Suppressor macrophage treated with lipopolysaccharide for 1 hour (primary cell): ENCODE measurements at places on chromosomes 3 and 15.

DNA sequence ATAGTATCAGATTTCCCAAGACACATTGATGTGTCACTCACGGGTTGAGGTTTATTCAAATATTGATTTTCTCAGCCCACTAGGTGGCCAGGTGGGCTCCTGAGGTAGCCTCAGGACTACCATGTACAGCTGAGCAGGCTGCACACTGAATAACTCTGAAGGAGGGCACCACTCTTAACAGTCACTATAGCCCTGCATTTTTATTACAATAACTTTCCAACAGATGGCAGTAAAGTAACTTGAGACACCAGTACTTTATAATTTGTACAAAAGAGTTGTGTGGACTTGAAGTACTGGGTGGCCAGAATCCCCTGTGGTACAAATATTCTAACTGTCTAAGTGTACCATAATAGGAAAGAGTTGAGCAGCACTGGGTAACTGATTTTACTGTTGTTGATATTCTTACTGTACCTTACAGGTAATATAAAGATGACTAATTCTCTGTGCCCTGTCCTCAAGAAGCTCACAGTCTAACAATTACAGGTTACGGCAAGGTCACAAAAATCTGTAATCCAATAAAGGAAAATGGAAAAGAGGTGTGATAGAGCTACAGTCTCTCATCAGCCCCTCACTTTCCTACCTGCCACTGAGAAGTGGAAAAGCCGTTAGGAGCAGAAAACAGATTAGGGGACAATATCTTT lies 76.0 kb downstream of the ETFA start:
- DNase-seq: peak; percentile 61

- DNase-seq: peak; percentile 83
Observed at GRCh38 chr3:152738656-152739055, 96.3 kb upstream of the P2RY1 start.

- DNase-seq: peak; percentile 17
Observed at GRCh38 chr3:108527817-108528216, 17.4 kb upstream of the MYH15 start.

DNA sequence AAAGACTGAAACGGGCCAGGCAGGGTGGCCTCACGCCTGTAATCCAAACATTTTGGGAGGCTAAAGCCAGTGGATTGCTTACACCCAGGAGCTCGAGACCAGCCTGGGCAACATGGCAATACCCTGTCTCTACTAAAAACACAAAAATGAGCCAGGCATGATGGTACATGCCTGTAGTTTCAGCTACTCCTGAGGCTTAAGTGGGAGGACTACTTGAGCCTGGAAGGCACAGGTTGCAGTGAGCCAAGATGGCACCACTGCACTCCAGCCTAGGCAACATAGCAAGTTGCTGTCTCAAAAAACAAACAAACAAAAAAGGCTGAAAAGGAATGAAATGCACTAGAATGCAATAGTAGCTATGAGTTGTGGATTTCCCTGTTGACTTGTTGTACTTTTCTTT lies 94.7 kb downstream of the STAG1 start:
- no peak for DNase-seq

DNA sequence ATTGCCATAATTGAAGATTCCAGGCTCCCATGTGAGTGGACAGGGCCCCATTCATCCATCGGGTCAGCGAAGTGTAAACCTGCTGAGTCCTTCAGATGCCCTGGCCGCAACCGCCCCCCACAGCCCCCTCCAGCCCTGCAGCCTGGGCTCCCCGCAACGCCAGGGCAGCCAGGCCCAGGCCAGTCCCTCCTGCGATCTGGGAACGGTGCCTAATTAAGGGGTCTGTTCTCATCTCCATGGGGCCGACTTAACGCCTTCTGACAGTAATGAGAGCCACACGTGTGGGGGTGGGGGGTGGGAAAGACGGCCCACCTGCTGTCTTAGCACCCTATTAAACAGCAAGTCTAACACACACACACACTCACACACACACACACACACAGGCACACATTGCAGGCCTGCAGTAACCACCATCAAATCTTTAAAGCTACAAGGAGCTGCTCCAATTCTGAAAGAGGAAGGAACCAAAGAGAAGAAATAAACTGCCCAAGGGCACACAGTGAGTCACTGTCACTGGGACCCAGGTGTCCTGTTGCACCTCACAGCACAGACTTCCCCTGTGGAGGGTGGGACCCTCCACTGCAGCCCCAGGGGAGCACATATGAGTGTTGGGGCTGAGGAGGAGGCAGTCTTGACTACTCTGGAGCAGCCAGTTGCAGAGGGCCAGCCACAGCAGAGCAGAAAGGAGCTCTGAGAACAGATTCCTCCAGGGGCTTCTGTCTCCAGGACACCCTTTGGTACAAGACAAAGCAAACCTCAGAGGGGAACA lies 31.8 kb upstream of the HES1 start:
- no peak for DNase-seq

DNA sequence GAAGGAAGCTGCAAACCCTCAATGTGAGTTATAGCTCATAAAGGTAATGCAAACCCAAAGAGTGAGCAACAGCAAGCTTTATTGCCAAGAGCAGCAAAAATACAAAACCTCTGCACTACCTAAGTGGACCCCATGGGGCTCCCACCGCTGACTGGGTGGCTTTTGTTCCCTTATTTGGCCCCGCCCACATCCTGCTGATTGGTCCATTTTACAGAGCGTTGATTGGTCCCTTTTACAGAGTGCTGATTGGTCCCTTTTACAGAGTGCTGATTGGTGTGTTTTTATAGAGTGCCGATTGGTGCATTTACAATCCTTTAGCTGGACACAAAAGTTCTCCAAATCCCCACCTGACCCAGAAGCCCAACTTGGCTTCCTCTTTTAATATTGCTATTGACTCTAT lies 154.5 kb upstream of the NSMCE3 start:
- DNase-seq: no peak

DNA sequence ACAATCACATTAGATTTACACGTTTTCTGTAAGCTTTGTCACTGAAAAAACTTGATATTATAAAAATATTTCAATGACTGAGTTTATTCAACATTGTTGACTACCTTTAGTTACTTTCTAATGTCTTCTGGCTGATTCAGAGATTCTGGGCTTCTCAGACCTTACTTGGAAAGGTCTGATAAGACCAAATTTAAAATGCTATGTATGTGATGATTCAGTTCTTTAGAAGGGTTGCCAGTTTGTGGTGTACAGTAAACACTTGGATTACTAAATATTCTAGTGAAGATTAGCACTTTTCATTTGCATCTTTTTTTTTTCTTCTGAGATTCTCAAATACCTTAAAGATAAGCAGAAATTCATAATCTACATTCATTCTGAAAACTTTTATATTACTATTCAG lies 49.8 kb downstream of the SGO1 start:
- DNase-seq: no peak

DNA sequence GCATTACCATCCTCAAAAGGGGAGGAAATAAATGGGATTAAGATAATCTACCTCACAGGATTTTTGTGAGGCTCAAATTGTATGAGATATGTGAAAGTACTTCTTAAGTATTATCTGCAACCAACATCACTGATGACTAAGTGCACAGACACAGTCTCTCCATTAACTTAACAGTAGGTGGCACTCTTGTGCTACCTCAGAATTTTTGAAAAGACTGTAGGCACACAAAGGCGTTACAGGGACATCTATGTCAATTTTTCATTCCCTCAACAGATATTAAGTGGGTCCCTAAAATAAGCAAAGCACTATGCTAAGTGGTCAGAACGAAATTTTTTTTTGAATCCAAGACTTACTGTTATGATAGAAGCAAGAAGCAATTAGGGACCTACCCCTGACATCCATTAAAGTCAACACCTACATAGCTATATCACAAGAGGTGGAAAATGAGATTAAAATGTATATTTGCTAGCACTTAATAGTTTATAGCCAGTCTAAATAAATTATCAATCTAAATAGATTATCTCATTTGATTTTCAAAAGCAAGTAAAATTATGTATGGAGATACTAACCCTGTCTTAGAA lies 52.9 kb downstream of the RYK start:
- peak; percentile 57 for DNase-seq

DNA sequence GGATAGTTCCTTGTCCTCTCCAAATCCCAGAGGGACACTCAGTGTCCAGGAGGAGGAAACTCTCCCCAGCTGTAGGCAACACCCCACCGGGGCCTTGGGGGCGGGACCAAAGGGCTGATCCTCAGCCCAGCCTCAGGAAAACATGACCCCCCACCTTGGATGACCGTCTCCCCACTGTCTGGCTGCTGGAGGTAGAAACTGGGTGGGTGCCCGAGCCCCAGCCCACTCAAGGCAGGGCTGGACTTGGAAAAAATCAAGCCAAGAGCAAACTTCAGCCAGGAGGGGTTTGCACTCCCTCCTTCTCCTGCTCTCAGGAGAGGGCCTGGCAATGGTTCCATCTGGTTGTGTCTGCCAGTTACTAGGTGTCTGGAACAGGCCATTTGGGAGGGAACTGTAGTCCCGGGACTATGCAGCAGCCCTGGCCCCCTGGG lies 3.6 kb upstream of the RASL12 start:
- no peak for DNase-seq

- no peak for DNase-seq
Observed at GRCh38 chr15:35181538-35181937, 96.4 kb upstream of the NANOGP8 start.

GRCh38 chr15:50854601-50855490 lies 53.6 kb upstream of the AP4E1 start:
- peak; percentile 63 for DNase-seq

DNA sequence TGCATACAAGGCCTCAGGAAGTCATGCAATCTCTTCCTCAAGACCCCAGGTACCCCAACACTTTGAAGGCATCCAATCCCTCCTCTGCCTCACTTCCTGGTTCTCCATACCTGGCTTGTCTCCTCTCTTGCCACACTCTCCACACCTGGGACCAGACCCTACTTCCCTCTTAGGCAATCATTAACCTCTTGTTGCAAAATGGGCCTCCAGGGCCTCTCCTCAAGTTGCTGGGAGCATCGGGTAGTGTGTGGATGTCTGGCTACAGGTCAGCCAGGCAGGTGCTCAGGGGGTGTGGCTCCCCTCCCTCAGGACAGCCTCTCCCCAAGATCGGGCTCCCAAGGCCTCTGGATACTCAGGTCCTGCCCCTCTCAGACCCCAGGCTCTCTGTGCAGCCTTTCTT lies 8.6 kb downstream of the PLA2G4E start:
- DNase-seq: no peak

DNA sequence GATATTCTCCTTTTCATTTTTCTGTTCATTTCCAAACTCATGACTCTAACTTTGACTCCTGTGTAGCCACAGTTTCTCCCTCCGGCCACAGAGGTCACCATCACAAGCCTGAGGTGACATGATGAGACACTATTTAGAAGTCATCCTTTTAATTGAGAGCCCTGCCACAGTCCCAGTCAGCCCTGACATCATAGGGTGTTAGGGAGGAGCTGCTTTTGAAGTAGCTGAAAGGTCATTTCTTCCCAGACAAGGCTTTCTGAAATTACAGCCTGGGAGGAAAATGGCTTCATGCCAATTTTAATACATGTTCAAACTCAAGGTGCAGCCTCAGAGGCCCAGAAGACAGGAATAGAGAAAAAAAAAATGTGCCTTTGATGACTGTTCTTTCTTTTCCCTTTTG lies 532.8 kb upstream of the TGFBR2 start:
- no peak for DNase-seq

DNA sequence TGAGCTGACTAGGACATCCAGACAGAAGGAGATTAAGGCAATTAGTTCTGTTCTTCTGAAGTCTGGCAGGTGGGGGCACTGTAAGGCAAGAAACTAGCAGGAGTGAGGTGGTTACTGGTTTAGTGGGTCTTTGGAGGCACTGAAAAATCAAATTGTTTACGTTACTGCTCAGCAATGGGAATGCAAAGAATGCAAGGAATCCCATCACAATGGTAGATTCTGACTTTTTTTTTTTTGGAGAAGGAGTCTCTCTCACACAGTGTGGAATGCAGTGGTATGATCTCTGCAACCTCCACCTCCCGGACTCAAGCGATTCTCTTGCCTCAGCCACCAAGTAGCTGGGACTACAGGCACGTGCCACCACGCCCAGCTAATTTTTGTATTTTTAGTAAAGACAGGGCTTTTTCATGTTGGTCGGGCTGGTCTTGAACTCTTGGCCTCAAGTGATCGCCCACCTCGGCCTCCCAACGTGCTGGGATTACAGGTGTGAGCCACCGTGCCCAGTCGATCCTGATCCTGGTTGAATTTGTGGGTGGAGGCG lies 16.4 kb downstream of the FAM107A start:
- no peak for DNase-seq

GRCh38 chr3:145294572-145294971 lies 866.4 kb downstream of the PLOD2 start:
- no peak for DNase-seq

DNA sequence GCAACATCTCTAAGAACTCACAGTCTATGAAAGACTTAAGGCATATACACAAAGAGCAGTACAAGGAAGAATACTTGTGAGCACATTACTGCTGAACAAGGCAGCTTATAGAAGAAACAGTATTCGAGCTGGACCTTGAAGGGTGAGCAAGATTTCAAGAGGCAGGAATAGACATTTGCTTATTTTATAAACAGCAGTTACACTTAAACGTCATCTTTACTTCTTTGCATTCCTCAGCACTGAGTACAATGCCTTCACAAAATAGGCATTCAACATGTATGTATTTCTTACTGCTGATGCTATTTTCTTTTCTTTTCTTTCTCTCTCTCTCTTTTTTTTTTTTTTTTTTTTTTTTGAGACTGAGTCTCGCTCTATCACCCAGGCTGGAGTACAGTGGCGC lies 205.8 kb downstream of the ZIC4 start:
- DNase-seq: no peak

- no peak for DNase-seq
Observed at GRCh38 chr3:2567451-2567850, 468.8 kb downstream of the CNTN4 start.

GRCh38 chr3:83235180-83235814 lies 1473.9 kb upstream of the GBE1 start:
- no peak for DNase-seq

DNA sequence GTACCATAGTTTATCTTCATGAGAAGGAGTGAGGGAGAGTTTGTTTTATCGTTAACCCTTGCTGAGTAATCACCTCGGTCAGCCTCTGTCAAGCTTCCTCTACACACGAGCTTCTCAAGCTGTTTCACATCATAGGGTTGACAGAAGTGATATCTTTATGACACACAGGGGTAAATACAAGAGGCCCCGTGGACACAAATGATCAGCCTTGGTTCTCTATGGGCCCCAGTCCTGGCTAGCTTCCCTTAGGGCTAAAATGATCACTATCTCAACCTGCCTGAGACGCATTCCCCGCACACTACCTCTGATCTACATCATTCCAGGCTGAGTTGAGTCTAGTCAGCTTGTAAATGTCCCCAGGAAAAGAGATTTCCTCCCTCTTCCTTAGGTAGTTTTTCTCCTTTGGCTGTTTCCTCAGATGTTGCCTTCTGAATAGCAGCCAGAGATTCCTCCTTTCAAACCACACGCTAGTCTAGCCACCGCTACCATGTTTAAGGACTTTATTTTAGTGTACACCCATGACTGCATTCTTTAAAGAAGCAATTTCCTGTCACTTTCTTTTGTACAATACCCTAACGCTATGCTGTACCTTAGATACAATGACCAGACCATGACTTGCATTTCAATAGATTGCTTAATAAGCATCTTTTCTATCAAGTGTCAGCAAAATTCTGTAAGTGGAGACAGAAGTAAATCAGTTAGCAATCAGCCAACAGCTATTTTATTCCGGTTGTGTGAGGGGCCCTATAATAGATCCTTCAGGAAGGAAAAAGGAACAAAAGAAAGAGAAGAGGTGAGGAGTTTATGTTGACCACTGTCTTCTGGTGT lies 35.1 kb upstream of the PPARG start:
- peak; percentile 35 for DNase-seq

GRCh38 chr15:80003171-80003570 lies 32.2 kb upstream of the BCL2A1 start:
- DNase-seq: no peak
